Activated T-helper 1 cell treated with anti-CD3 and anti-CD28 coated beads, Interleukin-12 subunit alpha, Interleukin-12 subunit beta, Interleukin-2, Interleukin-4 antibody, amounts not matched to agents 30 ng/mL and 10 ng/mL and 1 ng/mL, durations not matched to agents 14 hours and 24 hours and 36 hours (primary cell): ENCODE measurements at places on chromosomes 13 and 19. TPM values are rescaled to one million over a fixed set of nuclear protein-coding genes. Genes with fewer than 3 reads are reported as not detected.

Gene FNDC3A
- 26.9 and 27.0 TPM in 2 replicates for total RNA-seq

Gene IGFL3
- total RNA-seq, result not detected in 2 replicates

Gene ZGLP1
- total RNA-seq, result 3.5 and 4.2 TPM in 2 replicates

Gene SLC10A2
- not detected in 2 replicates for total RNA-seq

GRCh38 chr19:16585094-16585801 lies 13.0 kb upstream of the SLC35E1 start:
- no peak for DNase-seq

- no peak for DNase-seq
Observed at GRCh38 chr13:46307554-46307953, 79.5 kb downstream of the RUBCNL start.

DNA sequence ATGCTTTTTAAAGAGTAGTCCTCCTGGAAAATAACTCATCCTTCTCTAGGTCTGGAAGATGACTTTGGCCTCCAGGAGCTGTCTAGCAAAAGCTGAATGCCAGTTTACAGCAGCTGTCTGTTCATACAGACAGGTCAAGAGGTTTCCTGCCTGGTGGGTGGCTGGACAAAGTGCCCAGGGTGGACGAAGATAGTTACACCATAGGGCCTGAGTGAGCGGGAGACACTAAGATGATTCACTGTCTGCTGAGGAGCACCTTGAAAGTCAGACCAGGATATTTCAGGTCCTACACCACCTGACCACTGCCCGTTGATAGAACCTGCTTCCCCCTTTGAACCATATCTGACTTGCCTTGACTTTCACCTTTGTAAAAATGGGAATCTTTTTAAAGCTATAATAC lies 49.2 kb upstream of the RCBTB2 start:
- no peak for DNase-seq

DNA sequence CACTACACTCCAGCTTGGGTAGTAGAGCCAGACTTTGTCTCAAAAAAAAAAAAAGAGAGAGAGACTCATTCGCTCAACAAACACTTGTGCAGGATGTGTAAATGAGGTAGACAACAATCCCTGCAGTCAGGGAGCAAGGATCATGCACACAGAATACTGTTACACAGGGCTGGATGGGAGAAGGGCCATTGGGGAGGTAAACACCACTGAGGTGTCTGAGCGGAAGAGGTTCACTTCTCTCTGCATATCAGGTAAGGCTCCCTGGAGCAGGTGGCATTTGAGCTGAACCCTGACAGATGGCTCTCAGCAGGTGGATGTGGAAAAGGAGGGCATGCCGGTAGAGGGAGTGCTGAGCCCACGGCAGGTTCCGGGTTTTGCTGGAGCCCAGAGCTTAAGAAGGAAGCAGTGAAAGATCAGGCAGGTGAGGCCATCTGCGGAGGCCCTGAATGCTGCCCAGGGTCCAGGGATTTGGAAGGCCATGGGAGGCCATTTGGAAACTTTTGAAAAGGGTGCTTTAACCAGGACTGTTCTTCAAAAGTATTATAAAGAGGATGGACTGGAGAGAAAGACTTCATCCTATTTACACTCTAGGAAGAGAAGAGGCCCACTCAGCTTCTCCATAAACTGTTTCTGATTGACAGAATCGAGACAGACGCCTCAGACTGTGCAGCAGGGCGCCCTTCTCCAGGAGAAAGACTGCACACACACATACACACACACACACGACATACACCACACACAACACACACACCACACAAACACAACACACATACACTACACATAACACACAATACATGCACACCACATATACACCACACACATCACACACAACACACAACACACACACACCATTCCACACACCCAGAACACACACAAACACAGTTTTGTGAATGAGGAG lies 199.4 kb downstream of the USP12 start:
- DNase-seq, result peak; percentile 7

DNA sequence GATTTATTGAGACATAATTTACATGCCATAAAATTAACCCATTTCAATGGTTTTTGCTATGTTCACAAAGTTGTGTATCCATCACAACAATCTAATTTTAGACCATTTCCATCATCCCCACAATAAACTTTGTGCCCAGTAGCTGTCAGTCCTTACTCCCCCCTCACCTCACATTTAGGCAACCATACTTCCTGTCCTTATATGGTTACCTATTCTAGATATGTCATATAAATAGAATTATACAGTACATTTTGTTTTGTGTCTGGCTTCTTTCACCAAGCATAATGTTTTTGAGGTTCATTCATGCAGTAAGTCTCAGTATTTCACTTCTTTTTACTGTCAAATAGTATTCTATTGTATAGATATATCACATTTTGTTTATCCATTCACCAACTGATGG lies 23.2 kb upstream of the RPL21 start:
- no peak for DNase-seq
